ENCODE measurements at places on chromosomes 12 and 14. TPM values are rescaled to one million over a fixed set of nuclear protein-coding genes. Genes with fewer than 3 reads are reported as not detected.
A peak's percentile ranks its signal among the peaks of the same experiment; 100 is the strongest.

DNA sequence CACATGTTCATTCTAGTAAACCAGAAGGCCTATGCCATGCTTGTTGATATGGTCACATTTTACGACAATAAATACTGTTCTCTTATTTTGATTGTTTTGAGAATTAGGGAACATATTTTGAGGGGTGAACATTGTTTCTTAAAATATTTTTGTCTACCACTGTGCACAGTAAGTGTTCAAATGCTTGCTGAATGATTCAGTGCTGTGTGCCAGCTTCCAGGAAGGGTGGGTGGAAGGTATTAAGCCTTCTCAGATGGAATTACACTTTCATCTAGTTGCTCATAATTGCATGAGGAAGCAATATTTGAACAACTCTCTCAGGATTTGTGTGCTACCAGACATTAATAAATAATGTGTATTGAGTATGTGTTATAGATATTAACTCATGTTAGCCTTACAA, 15.5 kb upstream of the TMX1 start:
- peak; percentile 61 for DNase-seq

Gene RASSF9
- 1.1 TPM for polyA plus RNA-seq

Gene KLRB1
- polyA plus RNA-seq: not detected

Gene MUCL1
- not detected for polyA plus RNA-seq

- peak; percentile 16 for DNase-seq
Measured at GRCh38 chr12:131499160-131499863, 211.6 kb upstream of the SFSWAP start.

Gene CLMN
- polyA plus RNA-seq: 0.53 TPM

Gene ZDHHC22
- polyA plus RNA-seq: not detected

Gene LRRK2
- polyA plus RNA-seq: 1.8 TPM

- DNase-seq: no peak
Measured at GRCh38 chr12:43835264-43835655, 621 bp upstream of the TMEM117 start.

Gene ARHGAP5
- polyA plus RNA-seq: 34.6 TPM

DNA sequence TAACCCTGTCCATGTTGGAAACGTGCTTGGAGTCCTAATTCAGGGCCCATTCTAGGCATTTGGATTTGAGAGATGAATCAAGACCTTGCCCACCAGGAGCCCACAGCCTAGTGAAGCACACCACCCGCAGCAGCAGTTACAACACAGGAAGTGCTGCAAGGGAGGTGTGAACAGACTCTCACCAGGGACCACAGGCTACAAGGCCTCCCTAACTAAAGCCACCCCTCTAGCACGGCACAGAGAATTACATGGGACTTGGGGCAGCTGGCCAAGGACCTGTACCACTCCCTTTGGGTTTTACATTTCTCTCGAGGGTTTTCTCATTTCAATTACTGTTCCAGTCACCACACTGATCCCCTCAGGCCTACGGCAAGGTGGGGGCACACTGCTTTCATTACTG, 49.5 kb upstream of the FOXN3 start:
- DNase-seq: no peak

Gene TAS2R46
- polyA plus RNA-seq: not detected

DNA sequence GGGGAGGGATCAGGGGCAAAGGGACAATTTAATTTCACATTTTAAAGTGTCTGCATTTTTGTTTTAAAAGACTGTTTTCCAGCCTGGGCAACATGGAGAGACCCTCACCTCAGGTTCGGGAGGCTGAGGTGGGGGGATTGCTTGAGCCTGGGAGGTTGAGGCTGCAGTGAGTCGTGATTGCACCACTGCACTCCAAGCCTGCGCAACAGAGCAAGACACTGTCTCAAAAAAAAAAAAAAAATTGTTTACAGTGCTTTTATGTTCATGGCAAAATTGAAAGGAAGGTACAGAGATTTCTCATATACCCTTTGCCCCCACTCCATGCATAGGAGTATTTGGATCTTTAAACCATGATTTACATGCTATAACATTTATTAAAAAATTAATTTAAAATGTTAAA, 16.4 kb upstream of the HVCN1 start:
- DNase-seq: no peak

GRCh38 chr14:56730538-56731145, 79.6 kb downstream of the OTX2 start:
- no peak for DNase-seq

DNA sequence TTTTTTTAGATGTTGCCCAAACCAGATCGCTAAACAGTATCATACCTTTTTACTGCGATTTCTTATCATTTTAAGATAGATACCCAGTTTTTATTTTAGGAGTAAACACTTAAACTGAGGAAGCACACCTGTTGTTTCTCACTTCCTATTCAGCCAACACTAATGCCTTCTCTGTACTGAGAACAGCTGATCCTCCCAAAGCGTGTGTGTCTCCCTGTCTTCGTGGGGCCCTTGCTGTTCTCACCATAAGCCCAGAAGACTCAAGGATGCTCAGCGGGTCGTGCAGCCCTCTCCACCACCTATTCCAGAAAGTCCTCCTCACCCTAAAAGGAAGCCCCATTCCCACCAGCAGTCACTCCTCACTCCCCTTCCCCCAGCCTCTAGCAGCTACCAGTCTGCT, 14.8 kb downstream of the PPP2R5C start:
- DNase-seq: no peak

DNA sequence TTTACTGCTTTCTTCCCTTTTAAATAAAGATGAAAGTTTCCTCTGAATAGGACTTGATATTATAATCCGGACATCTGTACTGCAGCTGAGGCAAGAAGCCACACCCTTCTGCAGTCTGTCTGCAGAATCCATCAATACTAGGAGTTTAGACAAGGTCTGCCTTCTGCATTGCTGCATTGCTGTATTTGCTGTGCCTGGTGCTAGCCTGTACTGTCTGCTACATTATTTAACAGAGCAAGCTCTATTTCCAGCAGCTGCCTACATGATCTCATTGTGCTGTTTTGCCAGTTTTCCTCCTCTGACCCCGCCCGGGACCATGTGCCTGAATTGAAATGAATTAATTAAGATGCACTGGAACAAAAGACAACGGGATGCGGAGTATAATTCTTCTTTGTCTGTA, 1.7 kb downstream of the TUBA1A start:
- peak; percentile 84 for DNase-seq

GRCh38 chr14:91380610-91381371, 36.8 kb downstream of the CCDC88C start:
- no peak for DNase-seq

GRCh38 chr12:102439426-102440405, 40.6 kb downstream of the IGF1 start:
- DNase-seq: no peak

DNA sequence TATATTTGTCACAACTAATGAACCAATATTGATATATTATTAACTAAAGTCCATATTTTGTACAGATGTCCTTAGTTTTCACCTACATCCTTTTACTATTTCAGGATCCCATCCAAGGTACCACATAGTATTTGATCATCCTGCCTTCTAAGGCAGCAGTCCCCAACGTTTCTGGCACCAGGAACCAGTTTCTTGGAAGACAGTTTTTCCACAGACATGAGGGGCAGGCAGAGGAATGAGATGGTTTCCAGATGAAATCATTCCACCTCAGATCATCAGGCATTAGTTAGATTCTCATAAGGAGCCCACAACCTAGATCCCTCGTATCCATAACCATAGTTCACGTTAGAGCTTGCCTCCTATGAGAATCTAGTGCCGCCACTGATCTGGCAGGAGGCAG, 82.8 kb upstream of the BCL2L14 start:
- no peak for DNase-seq

Gene ADAMTS20
- not detected for polyA plus RNA-seq

- DNase-seq: no peak
Measured at GRCh38 chr12:116317986-116318575, 40.6 kb upstream of the MED13L start.

GRCh38 chr12:111728795-111729194, 37.9 kb upstream of the ALDH2 start:
- DNase-seq: no peak

- peak; percentile 14 for DNase-seq
Measured at GRCh38 chr12:16020031-16020430, 108.9 kb downstream of the DERA start.

- DNase-seq: no peak
Measured at GRCh38 chr14:101225157-101226152, 321.9 kb upstream of the RTL1 start.

Gene IL22
- not detected for polyA plus RNA-seq
